Central memory CD4-positive, alpha-beta T cell (primary cell): ENCODE measurements at places on chromosomes 16 and 17.

DNA sequence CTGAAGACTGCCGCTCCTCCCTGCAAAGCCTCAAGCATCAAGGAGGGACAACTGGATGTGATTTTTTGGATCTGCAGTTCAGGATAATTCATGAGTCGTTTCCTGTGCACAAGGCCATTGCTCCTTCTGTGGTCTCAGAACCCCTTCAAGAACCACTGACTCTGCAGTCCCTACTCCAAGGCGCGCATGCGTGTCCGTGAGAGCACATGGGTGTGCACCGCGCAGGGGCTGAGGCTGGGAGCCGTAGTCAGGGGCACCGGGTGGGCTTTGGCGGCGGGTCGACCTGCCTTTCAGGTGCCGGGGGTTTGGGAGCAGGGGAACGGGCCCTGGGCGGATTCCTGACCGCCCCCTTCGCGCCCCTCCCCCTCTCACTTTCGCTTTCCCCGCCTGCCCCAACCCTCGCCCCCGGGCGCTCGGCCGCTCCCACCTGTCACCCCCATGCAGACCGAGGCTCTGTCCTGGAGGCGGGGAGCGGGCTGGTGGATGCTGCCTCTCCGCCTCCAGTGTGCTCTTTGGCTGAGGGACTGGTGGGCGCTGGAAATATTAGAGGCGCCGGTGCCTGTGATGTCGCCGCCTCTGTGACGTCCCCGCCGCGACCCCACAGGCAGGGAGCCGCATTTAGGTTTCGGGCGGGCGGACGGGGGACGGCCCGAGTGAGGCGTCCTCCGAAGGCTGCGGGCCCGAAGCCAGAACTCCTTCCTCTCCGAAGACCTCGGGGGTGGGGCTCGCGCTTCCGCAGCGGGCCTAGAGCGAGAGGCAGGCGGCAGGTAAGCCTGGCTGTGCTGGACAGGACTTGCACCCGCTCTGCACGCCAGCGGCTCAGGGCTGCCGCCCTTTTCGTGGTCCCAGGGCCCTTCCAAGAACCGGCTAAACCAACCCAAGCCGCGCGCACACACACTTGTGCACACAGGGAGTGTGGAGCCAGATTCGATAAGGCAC is at the start of gene SPATA32:
SPATA32 (minus strand) TSS at position 518 of the 939 bp plus-strand sequence; CDS start at position 440, 78 bp downstream.
- peak; percentile 59 for DNase-seq

GRCh38 chr16:3364774-3365427 is 9.2 kb downstream of the OR2C1 start:
- DNase-seq, result peak; percentile 87

GRCh38 chr17:79919164-79919585 is 79.9 kb upstream of the CBX4 start:
- DNase-seq, result no peak

DNA sequence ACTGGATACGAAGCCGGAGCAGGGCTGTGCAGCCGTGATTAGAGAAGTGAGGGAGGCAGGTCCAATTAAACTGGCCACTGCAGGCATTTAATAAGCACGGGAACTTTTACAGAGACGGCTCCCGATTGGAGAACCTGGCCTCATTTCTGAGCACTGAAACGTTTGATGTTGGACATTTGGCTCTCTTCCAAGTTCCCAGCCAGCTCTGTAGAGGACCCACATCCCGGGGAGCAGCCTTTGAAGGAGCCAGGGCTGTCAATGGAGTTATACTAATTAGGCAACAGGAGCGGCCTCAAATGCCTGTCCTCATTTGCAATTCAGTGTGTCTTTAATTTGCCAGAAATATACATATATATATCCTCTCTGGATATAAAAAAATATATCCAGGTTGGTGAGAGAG is 499.4 kb upstream of the C16orf82 start:
- DNase-seq, result no peak

- DNase-seq, result no peak
These were observed 4.7 kb upstream of the CCL18 start for GRCh38 chr17:36059406-36059805.

DNA sequence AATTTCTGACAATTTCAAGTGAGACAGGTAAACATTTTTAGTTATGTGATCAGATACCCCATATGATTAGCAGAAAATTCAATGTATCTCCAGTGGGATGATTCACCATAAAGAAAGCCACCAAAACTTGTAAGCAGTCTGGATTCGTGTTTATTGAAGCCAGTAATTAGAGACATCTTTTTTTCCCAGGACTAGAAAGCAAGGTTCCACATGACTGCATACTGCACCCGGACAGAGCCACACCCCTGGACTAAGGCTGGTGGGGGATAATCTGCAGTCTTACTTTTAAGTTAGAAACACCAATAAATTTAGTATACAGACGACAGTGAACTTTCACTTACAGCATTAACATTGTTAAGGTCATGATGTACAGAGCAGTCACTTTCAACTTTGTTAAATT is 24.2 kb upstream of the CMTM4 start:
- no peak for DNase-seq

GRCh38 chr16:56357765-56358322 is 67.5 kb downstream of the AMFR start:
- no peak for DNase-seq

GRCh38 chr16:80158766-80159165 is 382.0 kb upstream of the DYNLRB2 start:
- no peak for DNase-seq

- no peak for DNase-seq
These were observed 6.8 kb downstream of the ZNF263 start for GRCh38 chr16:3289998-3290673.

DNA sequence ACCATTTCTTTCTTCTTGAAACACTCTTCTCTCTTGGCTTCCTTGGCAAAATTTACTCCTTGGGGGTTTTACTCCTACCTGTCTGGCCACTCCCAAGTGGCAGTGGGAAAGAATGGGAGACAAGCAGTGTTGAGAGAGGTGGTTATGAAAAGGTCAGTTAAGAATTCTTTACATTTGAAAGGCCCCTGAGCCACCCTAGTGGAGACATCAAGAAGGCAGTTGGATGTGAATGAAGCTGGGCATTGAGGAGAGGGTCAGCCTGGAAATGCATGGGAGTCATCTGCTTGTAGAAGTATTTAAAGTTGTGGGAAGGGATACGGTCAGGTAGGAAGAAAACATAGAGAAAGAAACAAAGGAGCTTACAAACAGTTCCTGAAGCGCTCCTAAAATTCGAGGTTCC is 42.3 kb upstream of the CCNF start:
- DNase-seq, result no peak

- DNase-seq, result no peak
These were observed 280.2 kb downstream of the FOXL1 start for GRCh38 chr16:86858501-86858900.

GRCh38 chr17:44006598-44007345 is 2.4 kb downstream of the NAGS start:
- peak; percentile 88 for DNase-seq

GRCh38 chr17:20010099-20010863 is 1.1 kb downstream of the SPECC1 start:
- peak; percentile 6 for DNase-seq

GRCh38 chr17:4617090-4617489 is 24.4 kb downstream of the ALOX15 start:
- DNase-seq, result no peak

DNA sequence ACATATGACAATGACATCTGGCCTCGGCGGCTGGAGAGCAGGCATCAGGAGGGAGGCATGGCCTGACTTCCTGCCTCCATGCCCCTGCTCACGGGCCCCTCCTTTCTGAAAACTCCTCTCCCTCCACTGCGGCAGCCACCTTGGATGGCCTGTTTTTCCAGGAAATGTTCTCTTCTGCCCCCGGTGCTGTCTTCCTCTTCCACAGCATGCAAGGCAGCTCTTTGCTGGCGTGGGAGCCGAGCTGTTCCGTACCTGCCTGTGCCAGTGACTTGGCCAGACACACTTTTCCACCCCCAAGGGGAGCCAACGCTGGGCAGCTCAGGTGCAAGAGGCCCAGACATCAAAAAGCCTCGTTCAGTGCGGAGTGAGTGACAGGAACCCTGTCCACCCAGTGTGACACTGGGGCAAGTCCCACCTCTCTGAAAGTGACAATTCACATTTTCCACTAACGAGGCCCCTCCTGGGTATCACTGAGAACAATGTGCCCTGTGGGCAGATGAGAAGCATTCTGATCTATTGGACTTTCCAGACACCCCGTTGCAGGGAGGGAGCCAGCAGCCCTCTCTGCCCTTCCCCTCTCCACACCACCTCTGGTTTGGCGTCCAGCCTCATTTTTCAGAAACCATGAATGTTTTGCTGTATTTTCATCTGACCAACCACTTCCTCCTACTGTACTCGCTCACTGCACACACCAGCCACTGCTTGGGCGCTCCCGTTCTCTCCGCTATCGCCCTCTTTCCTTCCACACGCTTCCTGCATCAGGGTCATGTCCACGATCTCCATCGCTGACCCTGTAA is 31.2 kb downstream of the NSMCE1 start:
- peak; percentile 72 for DNase-seq

- DNase-seq, result no peak
These were observed 37.6 kb upstream of the ZNF469 start for GRCh38 chr16:88345031-88345720.

DNA sequence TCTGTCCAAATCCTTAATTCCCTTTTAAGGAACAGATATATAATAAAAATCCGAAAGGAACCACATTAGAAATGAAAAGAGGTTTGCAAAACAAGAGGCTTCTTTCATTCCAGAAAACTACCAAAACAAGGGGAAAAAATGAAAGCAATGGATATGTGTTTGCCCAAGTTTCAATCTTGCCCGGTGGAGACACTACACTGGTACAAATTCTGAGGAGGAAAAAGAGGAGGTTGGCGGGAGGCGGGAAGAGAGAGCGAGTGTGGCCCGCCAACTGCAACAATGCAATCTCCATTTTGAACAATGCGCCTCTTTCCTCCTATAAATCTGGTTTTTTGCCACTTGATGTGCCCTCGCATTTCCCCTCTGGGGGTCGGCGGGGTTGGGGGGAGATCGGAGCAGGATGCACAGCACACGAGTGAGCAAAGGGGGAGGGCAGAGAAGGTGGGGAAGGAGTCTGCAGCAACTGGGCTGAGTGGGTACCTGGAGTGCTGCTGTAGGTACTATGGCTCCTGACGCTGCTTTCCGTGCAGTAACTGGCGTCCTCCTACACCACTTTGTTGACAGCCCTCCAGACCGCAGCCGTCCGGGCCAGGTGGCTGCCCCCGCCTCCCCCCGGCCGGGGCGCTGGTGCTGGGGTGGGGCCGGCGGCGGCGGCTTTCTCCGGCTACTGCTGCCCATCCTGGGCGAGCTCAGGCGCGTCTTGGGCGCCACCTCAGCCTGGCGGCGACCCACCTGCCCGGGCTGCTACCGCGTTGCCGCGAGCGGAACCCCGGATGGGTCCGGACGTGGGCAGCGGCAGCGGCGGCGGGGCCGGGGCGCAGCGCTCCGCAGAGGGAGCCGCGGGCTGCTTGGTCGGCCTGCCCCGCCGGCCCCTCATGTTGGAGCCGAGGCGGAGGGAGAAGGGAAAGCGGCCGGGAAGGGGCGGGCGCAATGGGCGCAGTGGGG is 93.8 kb upstream of the PLEKHM1 start:
- DNase-seq, result peak; percentile 76

DNA sequence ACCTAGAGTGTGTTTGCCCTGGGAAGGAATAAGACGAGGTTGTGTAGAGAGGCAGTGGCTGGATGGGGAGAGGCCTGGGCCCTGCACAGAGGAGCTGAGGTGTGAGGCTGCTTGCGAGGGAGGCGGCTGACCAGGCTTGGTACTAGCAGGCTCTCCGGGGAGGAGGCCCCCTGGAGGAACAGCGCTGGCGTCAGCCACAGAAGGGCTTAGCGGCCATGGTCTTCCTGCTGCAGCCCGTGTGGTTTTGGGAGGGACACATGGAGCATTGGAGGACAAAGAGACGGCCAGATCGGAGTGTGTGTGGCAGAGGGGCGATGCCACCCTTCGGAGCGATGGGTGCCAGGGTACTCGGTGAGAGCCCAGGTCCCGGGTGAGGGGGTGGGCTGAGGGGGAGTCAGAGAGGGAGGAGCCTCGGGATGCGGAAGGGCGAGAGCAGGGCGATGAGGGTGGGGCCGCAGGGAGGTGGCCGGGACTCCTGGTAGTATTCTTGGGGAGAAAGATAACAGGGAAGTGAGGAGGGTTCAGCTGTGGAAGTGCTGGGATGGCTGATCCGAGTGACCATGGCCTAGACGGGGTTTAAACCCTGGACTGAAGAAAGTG is 8.3 kb downstream of the BANP start:
- DNase-seq, result no peak

GRCh38 chr17:81401723-81402529 is 6.7 kb downstream of the BAHCC1 start:
- no peak for DNase-seq

DNA sequence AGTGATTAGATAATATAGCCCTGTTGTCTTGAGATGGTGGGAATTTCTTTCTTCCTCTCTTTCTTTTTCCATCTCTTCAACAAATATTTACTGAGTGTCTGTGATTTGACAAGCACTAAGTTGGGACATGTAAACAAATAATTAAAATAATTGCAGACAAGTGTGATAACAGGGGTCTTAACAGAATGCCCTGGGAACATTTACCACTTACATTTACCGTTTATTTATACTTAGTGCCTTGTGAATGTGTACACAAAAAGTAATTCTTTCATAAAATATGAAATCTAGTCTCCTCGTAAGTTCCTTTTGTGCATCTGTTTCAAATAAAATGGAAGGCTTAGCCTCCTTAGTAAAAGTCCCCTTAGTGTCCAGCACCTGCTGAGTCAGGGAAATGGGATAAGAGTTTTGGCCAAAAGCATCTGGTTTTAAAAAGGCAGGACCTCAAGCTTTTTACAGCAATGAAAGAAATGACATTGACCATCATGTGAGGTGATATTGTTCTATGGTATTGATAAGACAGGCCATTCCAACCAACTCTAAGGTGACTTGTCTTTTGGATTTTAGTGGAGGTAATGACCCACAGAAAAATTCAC is 188.2 kb downstream of the HS3ST3B1 start:
- no peak for DNase-seq

DNA sequence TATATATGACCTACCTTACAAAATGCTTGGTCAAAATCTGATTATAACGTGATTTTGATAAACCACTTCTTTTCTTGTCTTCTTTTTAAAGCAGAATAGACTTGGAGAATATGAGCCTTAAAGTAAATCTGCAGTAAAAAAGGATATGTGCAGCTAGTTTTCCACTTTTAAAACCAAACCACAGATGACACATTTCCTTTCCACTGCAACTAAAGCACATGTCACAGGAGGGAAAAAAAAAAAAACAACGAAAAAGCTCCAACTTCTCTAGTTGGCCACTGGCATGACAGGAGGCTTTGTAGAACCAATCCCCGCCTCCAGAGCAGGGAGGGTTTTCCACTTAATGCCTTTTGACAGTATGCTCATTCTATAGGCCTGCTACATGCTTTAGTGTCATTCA is at the start of gene EVI2A:
EVI2A (minus strand) TSS at position 142 of the 400 bp plus-strand sequence. CDS start 2,609 bp downstream, outside the sequence.
- DNase-seq, result peak; percentile 89

- DNase-seq, result no peak
These were observed 6.4 kb upstream of the SRCAP start for GRCh38 chr16:30692396-30693064.

GRCh38 chr16:15672514-15673167 is 22.6 kb downstream of the NDE1 start:
- peak; percentile 93 for DNase-seq

- no peak for DNase-seq
These were observed 18.1 kb upstream of the RHBDF2 start for GRCh38 chr17:76519048-76519966.

GRCh38 chr17:12928736-12929135 is 89.1 kb downstream of the ELAC2 start:
- DNase-seq, result no peak
